ENCODE measurements at places on chromosomes 11 and 22.
A peak's percentile ranks its signal among the peaks of the same experiment; 100 is the strongest.

DNA sequence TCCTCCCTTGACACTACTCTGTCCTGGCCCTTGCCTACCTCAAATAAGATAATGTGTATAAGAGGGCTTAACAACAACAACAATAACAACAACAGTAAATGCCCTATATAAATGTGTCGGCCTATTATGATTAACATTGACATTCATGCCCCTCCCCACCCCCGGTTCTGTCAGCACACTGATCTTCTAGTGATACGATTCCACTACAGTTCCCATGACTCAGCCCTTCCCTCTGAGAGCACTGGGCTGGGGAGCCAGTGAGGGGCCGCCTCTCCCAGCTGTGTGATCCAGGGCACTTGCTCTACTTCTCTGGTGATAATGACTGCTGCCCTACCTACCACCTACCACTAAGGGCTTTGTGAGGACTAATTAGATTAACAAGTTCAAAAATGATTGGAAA lies 92.2 kb upstream of the PHOX2A start:
- DNase-seq, result no peak

GRCh38 chr11:64542172-64543125 lies 48.6 kb upstream of the SLC22A12 start:
- DNase-seq, result no peak

GRCh38 chr11:120339394-120339890 lies 3.2 kb downstream of the ARHGEF12 start:
- peak; percentile 21 for DNase-seq

- DNase-seq, result no peak
Observed at GRCh38 chr22:46242076-46242475, 8.0 kb downstream of the CDPF1 start.

DNA sequence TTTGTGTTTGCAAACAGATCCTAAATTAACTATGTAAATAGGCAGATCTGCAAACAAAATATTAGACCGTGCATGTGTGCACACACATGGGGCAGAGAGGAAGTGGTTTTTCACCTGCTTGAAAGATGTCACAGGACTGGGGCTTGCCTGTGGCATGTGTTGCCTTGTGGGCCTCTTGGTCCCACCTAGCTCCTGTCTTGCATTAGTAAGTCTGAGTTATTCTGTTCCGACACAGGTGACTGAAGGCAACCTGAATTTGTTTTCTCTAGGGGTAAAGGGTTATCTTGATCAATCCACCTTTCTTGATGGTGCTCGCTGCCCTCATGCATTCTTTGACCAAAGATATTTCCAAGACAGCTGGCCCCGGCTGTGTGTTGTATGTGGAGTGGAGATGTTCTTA lies 667.5 kb downstream of the NTM start:
- no peak for DNase-seq

DNA sequence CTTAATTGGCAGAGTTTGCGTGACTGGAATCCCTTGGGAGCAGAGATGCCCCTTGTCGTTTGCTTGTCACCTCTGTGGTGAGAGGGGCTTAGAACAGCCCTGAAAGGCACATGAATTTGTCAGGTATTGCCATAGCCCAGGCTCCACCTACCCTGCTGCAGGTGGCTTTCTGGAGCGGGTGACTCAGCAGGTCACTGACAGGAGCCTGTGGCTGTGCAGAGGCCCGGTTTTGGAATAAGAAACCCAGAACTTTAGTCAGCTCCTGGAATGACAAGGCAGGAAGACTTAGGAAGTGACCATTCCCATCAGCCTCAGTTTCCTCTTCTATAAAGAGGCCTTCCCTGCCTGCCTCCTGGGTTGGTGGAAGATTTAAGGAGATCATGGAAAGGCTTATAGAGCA lies 539.7 kb downstream of the INSC start:
- no peak for DNase-seq

- no peak for DNase-seq
Observed at GRCh38 chr11:116062129-116062489, 557.9 kb upstream of the CADM1 start.

DNA sequence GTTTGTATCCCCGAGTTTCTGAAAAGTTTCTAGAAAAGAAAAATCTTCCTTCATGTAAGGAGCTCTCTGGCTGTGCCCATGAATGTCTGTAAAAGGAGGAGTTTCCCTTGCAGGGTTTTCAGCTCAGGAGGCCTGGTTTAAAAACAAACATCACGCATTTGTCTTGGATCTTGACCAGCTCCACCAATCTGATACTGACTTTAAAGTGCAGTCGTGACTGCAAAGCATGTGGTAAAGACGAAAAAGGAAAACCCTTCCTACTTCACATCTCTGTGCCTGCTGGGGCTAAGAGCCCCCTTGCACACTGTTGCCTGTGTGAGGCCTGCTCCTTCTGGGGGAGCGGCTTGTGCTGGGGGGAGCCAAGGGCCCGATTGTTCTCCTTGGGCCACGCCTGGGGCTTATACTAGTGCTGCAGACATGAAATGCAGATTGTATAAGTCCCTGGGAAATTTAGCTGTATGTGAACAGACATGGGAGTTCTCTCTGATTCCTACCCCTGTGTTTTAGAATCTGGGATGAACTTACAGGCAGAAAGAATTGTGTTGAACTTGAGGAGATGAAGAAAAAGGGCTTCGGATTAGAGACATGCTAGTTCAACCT lies 62.1 kb downstream of the ADAMTS15 start:
- no peak for DNase-seq
